ENCODE measurements at places on chromosomes 4 and X. TPM values are rescaled to one million over a fixed set of nuclear protein-coding genes. Genes with fewer than 3 reads are reported as not detected.

- H3K4me1 ChIP-seq, result peaks cover 57% of the 10 kb centered on the region
- H3K4me3 ChIP-seq, result peak overlapping the region; percentile 55
- H3K27ac ChIP-seq, result peak overlapping the region; percentile 45
- H3K36me3 ChIP-seq, result peaks cover 59% of the 10 kb centered on the region
- DNase-seq, result no peak
Measured at GRCh38 chrX:78957768-78958130, 12.6 kb downstream of the P2RY10 start.

Gene EIF1AX
- 59.8 TPM for total RNA-seq

GRCh38 chr4:84417997-84418709 is 80.9 kb downstream of the NKX6-1 start:
- no peak overlapping the region for H3K4me3 ChIP-seq
- no peak for DNase-seq
- H3K27me3 ChIP-seq, result no peaks in the 10 kb centered on the region
- no peak overlapping the region for H3K27ac ChIP-seq

Gene KCNIP4
- not detected for total RNA-seq

- H3K36me3 ChIP-seq, result no peaks in the 10 kb centered on the region
- no peak overlapping the region for H3K4me3 ChIP-seq
- H3K4me1 ChIP-seq, result no peaks in the 10 kb centered on the region
- DNase-seq, result peak; percentile 67
- H3K27ac ChIP-seq, result no peak overlapping the region
Measured at GRCh38 chr4:122716825-122717448, 15.6 kb upstream of the BBS12 start.

DNA sequence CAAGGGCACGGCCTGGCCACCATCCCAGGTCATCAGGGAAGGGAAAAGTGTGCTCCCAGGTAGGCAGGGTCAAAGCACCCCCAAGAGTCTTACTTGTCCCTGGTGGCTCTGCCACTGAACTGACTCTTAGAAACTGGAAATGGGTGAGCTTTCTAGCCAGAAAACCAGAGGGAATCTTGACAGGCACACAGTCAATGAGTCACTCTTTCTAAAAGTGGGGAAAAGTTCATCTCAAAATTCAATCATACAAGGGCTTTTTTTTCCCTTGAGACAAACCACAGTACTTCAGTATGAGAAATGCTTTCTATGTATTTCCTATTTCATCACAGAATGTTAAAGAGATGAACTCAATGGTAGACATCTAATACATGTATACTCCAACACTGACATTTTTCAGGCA is 12.5 kb downstream of the HPF1 start:
- no peaks in the 10 kb centered on the region for H3K4me1 ChIP-seq
- no peaks in the 10 kb centered on the region for H3K27me3 ChIP-seq
- H3K36me3 ChIP-seq, result peaks cover 25% of the 10 kb centered on the region
- H3K4me3 ChIP-seq, result no peak overlapping the region

Gene PRDX4
- total RNA-seq, result 7.9 TPM

Gene PNCK
- 0.54 TPM for total RNA-seq

GRCh38 chr4:139441029-139441428 is 12.9 kb upstream of the RAB33B start:
- no peaks in the 10 kb centered on the region for H3K36me3 ChIP-seq
- no peak overlapping the region for H3K27ac ChIP-seq

GRCh38 chr4:108783665-108784463 is 21.0 kb upstream of the ETNPPL start:
- H3K27me3 ChIP-seq, result no peaks in the 10 kb centered on the region
- no peak overlapping the region for H3K27ac ChIP-seq
- no peaks in the 10 kb centered on the region for H3K36me3 ChIP-seq
- H3K4me3 ChIP-seq, result no peak overlapping the region
- no peaks in the 10 kb centered on the region for H3K4me1 ChIP-seq

Gene IL1RAPL1
- not detected for total RNA-seq

DNA sequence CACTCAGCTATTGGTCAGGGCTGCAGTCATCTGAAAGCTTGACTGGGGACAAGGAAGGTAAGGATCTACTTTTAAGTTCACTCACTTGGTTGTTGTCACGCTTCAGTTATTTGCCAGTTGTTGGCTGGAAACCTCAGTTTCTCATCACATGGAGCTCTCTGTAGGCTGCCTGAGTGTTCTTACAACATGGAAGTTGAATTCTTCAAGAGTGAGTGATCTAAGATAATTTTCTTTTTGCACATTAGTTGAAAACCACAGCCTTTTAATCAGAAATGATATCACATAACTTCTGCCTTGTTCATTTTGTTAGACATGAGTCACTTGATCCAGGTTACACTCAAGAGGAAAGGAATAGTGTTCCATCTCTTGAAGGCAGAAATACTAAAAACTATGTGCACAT is 552.7 kb downstream of the RAPGEF2 start:
- H3K36me3 ChIP-seq, result no peaks in the 10 kb centered on the region
- H3K27me3 ChIP-seq, result no peaks in the 10 kb centered on the region
- no peaks in the 10 kb centered on the region for H3K4me1 ChIP-seq
- DNase-seq, result no peak
- no peak overlapping the region for H3K4me3 ChIP-seq

DNA sequence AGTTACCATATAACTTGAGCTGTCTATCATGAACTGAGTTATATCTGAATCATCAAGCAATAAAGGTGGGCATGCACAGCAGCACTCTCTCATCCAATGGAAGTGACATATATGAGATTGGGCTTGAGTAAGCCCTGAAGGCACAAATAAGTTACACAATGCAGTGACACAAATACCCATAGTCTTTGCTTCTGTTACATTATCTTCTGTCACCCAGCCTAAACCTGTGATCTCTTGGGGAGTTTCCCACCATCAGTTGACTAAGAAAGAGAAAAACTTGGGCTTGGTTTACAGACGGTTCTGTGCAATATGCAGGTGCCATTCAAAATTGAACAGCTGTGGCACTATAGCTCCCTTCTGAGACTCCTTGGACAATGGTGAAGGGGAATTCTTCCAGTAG is 138.8 kb upstream of the IL15 start:
- no peaks in the 10 kb centered on the region for H3K36me3 ChIP-seq
- no peak for DNase-seq
- H3K27ac ChIP-seq, result no peak overlapping the region
- H3K4me1 ChIP-seq, result no peaks in the 10 kb centered on the region

DNA sequence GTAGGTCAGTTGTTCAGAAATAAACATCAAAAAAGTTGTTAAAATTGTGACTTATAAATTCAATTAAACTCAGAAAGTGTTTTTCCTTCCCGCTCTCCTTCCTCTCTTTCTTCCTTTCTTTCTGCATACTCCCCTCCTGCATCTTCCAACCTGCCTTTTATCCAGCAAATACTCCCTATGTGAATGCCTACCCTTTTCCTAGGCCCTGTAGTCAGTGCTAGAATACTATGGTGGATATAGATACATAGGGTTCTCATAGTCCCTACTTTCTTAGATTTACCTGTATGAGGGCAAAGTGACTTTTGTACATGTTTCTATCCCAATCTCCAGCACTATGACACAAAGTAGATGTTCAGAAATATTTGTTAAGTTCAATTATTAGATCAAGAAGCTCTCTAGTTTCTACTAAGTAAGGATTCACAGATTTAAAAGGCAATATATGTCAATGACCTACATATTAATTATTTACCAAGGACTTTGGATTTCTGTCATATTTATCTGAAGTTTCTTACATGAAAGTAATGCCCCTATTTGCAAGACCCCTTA is 732 bp downstream of the SULT1E1 start:
- no peaks in the 10 kb centered on the region for H3K4me1 ChIP-seq
- H3K27ac ChIP-seq, result no peak overlapping the region
- H3K36me3 ChIP-seq, result no peaks in the 10 kb centered on the region
- H3K27me3 ChIP-seq, result no peaks in the 10 kb centered on the region
- H3K4me3 ChIP-seq, result no peak overlapping the region
- DNase-seq, result no peak

- H3K4me3 ChIP-seq, result peak within 1 kb of the TSS; percentile 90
- H3K4me1 ChIP-seq, result peaks cover 17% of the 10 kb centered on the region
- peak within 1 kb of the TSS; percentile 60 for H3K27ac ChIP-seq
- H3K36me3 ChIP-seq, result no peaks in the 10 kb centered on the region
- H3K27me3 ChIP-seq, result no peaks in the 10 kb centered on the region
Measured at GRCh38 chrX:136647677-136648360, at the start of gene CD40LG. CD40LG (plus strand) TSS chrX:136648158; CDS start chrX:136648249, 91 bp downstream.

GRCh38 chrX:71814123-71814912 is 51.2 kb downstream of the CXorf49B start:
- H3K27ac ChIP-seq, result no peak overlapping the region
- no peak overlapping the region for H3K4me3 ChIP-seq
- DNase-seq, result no peak
- no peaks in the 10 kb centered on the region for H3K27me3 ChIP-seq

GRCh38 chrX:118350221-118350620 is 4.3 kb downstream of the WDR44 start:
- no peak for DNase-seq
- no peaks in the 10 kb centered on the region for H3K27me3 ChIP-seq
- no peaks in the 10 kb centered on the region for H3K36me3 ChIP-seq
- H3K4me1 ChIP-seq, result peaks cover 29% of the 10 kb centered on the region
- H3K4me3 ChIP-seq, result peak overlapping the region; percentile 53
- no peak overlapping the region for H3K27ac ChIP-seq

- no peaks in the 10 kb centered on the region for H3K27me3 ChIP-seq
- H3K4me1 ChIP-seq, result no peaks in the 10 kb centered on the region
- DNase-seq, result no peak
- no peak overlapping the region for H3K27ac ChIP-seq
- H3K4me3 ChIP-seq, result no peak overlapping the region
Measured at GRCh38 chr4:8093587-8094274, 64.9 kb downstream of the ABLIM2 start.

Gene MAMLD1
- 1.7 TPM for total RNA-seq

- no peak overlapping the region for H3K27ac ChIP-seq
- H3K4me3 ChIP-seq, result no peak overlapping the region
- no peaks in the 10 kb centered on the region for H3K4me1 ChIP-seq
Measured at GRCh38 chr4:8097141-8097541, 61.5 kb downstream of the ABLIM2 start.

DNA sequence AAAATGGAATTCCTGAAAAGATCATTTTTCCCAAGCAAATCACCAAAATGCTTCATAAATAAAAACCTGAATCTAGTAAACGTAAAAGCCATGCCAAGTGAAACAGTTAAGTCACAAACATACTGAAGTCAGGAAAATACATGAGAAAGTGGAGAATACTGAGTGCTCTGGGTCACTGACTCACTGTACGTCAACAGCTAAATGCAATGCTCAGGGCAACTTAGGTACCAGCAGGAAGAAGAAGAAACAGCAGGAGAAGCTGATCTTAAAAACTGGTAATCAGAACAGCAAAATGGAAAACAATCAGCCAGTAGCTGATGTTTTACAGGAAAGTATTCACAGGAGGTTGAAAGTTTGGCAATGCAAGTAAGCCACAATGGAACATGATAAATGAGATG is 252.6 kb upstream of the ETNPPL start:
- DNase-seq, result no peak
- no peak overlapping the region for H3K27ac ChIP-seq
- no peaks in the 10 kb centered on the region for H3K4me1 ChIP-seq
- no peaks in the 10 kb centered on the region for H3K27me3 ChIP-seq

DNA sequence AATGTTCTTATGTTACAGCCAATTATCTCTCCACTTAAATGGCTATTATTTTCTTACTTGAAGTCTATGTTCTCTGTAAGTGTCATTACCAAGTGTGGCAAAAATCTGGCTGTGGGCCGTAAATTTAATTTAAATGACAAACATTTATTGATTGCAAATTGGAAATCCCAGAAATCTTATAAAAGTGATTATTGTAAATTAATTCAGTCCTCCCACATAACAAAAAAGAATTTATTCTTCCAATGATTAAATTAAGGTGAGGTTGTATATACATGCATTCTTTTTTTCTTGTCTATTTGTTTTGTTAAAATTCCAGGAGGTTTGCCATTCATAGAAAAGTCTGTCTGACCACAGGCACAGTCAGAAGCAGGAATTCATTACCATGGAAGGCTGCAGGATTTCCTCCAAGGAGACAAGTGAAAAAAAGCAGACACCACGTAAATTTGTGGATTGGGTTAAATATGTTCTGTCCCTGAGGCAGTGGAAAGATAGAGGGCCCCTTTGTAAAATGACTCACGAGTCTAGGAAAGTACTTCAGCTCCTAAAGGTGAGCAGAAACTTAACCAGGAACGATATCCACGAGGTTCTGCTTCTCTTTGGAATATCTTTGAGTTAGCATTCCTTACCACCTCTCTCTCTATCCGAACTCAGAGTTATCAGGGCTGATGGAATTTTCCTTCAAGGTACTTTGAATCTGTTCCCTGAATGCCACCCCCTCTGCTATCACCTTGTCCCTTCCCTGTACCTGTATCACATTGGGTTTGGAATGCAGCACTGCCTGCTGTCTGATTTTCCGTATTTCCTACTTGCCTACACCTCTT is 10.7 kb downstream of the PPARGC1A start:
- DNase-seq, result no peak
- no peak overlapping the region for H3K27ac ChIP-seq
- H3K36me3 ChIP-seq, result no peaks in the 10 kb centered on the region
- no peak overlapping the region for H3K4me3 ChIP-seq

Gene SCRG1
- total RNA-seq, result not detected

GRCh38 chrX:11665168-11666111 is at the start of gene ARHGAP6:
ARHGAP6 (minus strand) TSS chrX:11665920; CDS start chrX:11664828, 1,092 bp downstream.
- DNase-seq, result no peak
- H3K4me1 ChIP-seq, result no peaks in the 10 kb centered on the region
- no peak within 1 kb of the TSS for H3K4me3 ChIP-seq
- peaks cover 11% of the 10 kb centered on the region for H3K27me3 ChIP-seq
- H3K27ac ChIP-seq, result no peak within 1 kb of the TSS
- no peaks in the 10 kb centered on the region for H3K36me3 ChIP-seq

Gene KDR
- total RNA-seq, result not detected

Gene FANCB
- total RNA-seq, result 2.8 TPM

DNA sequence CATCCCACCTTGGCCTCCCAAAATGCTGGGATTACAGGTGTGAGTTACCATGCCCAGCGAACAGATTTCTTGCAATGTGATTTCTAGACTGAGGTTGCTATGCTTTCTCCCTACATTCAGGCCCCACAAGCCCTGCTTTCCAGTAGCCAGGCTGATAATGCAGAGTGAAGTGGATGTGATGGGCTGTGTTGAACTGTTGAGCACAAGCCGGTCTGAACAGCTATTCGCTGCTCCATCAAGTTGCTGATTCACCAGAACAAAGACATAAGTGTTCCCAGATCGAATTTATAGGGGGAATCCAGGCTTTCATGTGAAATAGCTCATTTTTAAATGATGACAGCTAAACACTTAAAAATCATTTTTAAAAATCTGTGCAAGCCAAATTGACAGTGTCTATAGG is 8.0 kb downstream of the NIPAL1 start:
- DNase-seq, result no peak
- no peak overlapping the region for H3K4me3 ChIP-seq
- H3K27me3 ChIP-seq, result peaks cover 8% of the 10 kb centered on the region
- no peaks in the 10 kb centered on the region for H3K36me3 ChIP-seq
- H3K27ac ChIP-seq, result no peak overlapping the region

Gene AKAP14
- total RNA-seq, result not detected

DNA sequence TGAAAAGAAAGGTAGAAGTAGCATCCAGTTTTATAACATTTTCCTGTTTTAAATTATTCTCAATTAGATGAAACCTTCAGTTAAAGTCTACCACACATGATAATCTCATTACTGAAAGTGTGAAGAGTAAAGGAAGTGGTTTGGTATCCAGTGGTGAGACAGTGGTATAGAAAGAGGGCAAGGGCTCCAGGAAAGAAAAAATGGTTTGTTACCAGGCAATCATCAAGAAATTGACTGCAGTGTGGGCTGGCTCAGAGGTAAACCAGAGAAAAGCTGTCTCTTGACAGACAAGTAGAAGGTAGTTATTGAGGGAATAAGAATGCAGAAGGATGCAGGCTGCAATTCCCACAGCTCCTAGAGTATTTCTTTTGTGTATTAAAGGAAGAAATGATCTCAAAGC is 406.2 kb downstream of the TLL1 start:
- no peaks in the 10 kb centered on the region for H3K4me1 ChIP-seq
- no peak overlapping the region for H3K27ac ChIP-seq
- H3K27me3 ChIP-seq, result no peaks in the 10 kb centered on the region
- H3K36me3 ChIP-seq, result no peaks in the 10 kb centered on the region

Gene MAD2L1
- 6.3 TPM for total RNA-seq

Data from CD4-positive, CD25-positive, alpha-beta regulatory T cell (primary cell).